Glutamatergic neuron (in vitro differentiated cells): ENCODE measurements at places on chromosomes 13 and 19. TPM values are rescaled to one million over a fixed set of nuclear protein-coding genes. Genes with fewer than 3 reads are reported as not detected.

DNA sequence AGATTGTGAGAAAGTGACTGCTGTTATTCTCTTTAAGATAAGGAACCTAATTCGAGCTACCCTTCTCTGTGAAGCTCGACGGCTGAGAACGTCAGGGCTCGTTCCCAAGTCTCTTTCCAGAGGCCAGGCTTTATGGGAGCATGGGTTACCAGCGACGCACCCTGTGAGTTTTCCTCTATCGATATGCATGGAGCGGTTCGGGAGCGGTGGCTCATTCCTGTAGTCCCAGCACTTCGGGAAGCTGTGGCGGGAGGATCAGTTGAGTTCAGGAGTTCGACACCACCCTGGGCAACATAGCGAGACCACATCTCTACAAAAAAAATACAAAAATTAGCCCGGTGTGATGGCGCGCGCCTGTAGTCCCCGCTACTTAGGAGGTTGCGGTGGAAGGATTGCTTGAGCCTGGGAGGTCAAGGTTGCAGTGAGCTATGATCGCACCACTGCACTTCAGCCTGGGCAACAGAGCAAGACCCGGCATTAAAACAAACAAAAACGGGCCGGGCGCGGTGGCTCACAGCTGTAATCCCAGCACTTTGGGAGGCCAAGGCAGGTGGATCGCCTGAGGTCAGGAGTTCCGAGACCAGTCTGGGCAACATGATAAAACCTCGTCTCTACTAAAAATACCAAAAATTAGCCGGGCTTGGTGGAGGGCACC, 681 bp upstream of the ZNF606 start:
- DNase-seq: no peak

DNA sequence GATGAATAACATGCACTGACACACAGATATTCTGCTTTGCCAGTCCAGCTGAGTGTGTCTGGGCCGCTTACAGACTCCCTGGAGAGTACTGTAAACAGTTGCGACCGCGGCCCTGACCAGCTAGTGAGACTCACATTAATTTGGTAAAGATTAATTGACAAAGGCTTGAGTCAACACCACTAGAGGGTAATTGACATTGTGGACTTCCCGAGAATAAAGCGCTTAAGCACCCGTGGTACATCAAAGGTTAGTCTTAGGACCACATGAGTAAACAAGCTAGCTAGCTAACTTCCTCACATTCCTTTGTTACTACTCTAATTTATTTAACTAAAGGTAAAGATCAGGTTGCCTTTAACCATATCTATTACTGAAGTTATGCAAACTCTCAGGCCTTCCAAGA, 624.4 kb upstream of the ARGLU1 start:
- DNase-seq: no peak

The TPTE2 gene
- not detected for total RNA-seq

- DNase-seq: no peak
Measured at GRCh38 chr19:23558541-23558940, 128.5 kb downstream of the ZNF675 start.

The ZNF43 gene
- total RNA-seq: 55.1 TPM

DNA sequence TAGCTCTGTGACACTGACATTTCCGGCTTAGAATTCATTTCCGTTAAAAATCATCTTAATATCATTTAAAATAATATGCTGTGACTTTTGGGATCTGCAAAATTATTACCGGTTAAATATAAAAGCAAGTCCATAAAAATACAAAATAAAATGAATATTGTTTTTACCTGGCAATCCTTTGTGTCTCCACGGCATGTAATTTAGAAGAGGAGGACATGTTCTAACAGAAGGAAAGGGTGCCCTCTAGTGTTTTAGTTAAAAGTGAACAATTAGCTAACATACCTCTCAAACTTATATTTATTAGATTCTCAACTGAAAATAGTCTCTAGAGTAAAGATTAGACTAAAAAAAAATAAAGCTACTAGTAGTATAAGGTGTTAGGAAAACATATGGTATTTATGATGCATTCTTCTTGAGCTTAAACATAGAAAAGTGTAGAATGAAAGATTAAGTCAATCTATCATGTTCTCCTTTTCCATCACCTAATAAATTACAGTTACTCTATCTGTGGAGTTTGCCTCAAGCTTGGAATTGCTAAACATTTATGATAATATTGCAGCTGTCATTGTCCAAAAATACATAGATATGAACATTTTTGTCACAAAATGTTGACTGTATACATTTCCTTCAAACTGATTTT, 676.7 kb upstream of the SPRY2 start:
- no peak for DNase-seq

DNA sequence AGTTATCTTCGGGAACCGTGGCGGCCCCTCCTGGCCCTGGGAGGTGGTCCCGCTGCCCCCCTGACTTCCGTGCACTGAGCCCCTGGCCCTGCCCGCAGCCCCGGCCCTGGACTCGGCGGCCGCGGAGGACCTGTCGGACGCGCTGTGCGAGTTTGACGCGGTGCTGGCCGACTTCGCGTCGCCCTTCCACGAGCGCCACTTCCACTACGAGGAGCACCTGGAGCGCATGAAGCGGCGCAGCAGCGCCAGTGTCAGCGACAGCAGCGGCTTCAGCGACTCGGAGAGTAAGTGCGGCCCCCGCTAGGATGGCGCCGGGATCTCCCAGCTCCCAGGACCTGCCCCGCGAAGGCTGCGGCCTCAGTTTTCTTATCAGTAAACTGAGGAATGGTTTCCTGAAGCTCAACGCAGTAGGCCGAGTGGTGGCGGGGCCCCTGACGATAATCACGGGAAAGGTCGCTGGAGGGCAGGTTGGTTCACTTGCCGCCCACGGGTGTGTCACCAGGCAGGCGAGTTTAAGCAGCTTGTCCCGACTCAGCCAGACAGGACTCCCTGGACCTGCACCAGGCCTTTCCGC, 924 bp downstream of the RGCC start:
- peak; percentile 33 for DNase-seq

DNA sequence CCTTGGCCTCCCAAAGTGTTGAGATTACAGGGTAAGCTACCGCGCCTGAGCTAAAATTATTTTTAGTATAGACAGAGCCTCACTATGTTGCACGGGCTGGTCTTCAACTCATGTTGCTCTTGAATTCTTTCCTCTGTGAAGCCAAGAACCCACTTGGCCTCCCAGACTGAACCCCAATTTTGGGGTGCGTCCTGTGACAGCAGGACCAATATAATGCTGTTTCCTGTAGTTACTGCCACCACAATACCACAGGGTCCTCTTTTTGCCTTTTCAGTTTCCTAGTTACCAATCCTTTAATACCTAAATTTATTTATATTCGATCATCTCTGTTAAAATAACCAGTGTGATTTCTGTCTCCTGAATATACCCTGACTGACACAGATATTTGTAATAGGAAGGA, 32.9 kb downstream of the TSKS start:
- no peak for DNase-seq

DNA sequence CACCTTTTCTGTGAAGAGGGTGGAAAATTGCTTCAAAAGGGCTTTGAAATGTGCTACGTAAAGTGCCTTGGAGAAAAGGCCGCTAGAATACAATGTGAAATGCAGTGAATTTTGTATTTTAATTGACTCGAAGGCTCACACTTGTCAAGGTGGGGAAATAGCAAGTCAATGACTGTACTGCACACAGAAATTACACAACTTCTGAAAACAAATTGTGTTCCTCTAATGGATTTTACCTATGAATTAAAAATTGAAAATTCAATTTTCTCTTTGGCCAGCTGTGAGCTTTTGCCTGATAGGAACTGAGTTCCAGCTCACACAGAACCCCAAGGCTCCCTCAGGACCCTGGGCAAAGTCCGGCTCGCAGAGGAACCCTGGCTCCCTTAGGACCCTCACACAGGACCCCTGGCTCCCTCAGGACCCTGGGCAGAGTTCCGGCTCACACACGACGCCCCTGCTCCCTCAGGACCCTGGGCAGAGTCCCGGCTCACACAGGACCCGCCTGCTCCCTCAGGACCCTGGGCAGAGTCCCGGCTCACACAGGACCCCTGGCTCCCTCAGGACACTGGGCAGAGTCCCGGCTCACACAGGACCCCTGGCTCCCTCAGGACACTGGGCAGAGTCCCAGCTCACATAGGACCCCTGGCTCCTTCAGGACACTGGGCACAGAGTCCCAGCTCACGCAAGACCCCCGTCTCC, 324.9 kb downstream of the UQCRFS1 start:
- no peak for DNase-seq

DNA sequence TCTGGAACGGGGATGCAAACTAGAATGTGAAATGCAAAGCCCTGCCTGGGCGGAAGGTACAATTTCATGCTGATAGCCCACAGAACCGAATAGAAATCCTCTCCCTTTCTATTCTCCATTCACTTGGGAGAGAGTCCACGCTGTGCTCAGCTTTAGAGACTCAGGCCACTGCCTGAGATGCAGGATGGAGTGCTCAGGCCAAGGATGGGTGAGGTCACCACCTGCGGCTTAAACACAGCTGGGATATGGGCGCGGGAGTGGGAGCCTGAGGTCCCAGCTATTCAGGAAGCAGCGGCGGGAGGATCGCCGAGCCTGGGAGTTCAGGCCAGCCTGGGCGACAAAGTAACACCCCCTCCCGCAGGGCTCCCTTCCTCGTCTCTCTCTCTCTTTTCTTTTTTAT, 446 bp upstream of the ZNF83 start:
- peak; percentile 45 for DNase-seq

DNA sequence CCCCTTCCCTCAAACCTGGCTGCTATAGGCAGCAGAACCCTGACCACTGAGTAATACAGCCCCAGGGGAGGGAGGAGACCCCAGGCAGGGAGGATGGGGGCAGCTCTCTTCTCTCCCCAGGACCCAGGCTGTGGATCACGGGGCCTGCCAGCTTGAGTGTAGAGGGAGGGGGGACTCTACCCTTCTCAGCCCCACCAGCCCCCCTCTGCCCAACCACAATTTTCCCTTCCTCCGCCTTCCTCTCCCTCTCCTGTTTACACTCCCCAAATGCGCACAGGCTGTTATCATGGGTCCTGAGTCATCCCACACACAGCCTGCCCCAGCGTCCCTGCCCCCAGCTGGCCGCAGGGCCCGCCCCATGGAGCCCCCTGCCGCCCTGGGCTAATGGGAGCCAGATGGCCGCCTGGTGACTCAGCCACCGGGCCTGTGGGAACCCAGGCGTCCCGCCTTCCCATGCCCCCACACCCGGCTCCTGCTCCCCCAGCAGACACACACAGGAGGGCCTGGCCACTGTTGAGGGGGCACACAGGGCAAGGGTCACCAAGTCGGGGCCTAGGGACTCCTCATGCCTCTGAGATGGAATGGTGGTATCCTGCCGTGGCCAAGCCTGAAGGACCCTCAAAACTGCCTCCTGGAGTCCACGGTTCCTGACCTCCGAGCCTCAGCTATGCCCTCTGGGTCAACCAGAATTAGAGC, 13.6 kb downstream of the CCDC97 start:
- DNase-seq: peak; percentile 67

The ERICH6B gene
- total RNA-seq: not detected

- no peak for DNase-seq
Measured at GRCh38 chr19:29560313-29561075, 34.7 kb downstream of the VSTM2B start.

DNA sequence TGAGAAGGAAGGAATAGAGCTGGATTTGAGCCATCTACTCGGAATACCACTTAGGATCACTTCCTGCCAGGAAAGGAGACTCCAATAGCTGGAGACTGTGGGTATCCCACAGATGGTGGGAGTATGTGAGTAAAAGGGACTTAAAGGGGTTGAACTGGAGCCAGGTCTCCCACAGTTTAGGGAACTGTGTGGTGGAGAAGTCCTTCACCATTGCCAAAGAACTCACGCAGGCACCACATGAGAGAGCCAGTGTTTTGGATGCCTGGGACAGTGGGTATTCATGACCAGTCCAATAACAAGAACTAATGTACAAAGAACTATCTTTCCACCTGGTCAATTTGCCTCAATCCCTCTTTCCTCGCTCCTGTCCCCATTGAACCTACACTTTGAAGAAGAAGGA, 24.4 kb upstream of the MYCBP2 start:
- DNase-seq: no peak

DNA sequence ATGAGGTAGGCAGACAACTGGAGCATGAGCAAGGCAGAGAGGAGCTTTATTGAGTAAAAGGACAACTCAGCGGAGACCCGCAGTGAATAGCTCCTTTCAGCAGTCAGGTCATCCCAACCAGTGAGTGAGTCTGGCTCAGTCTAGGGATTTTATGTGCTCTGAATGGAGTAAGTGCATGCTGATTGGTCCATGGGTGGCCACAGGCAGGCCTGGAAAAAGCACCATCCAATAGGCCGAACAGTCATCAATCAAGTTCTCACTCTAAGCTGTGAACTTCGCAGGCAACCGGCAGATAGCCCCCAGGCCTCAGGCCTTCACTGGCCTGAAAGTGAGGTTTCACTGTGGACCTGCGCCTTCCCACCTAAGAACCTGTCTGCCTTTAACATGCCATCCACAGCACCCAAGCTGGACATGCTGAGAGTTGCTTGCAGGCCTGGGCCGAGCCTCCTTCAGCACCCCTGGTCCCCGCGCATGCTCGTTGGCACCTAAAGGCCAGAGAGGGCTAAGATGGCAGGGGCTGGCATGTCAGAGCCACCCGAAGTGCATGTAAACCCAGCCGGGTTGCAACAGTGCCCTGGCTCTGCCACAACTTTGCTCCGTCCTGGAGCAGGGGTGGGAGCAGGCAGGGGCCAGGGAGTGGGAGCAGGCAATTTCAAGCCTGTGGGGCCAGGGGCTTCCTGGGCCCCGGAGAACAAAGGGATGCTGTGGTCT, 698.7 kb downstream of the SLITRK1 start:
- DNase-seq: no peak

The PVR gene
- total RNA-seq: 14.8 TPM

The PSG5 gene
- total RNA-seq: not detected

DNA sequence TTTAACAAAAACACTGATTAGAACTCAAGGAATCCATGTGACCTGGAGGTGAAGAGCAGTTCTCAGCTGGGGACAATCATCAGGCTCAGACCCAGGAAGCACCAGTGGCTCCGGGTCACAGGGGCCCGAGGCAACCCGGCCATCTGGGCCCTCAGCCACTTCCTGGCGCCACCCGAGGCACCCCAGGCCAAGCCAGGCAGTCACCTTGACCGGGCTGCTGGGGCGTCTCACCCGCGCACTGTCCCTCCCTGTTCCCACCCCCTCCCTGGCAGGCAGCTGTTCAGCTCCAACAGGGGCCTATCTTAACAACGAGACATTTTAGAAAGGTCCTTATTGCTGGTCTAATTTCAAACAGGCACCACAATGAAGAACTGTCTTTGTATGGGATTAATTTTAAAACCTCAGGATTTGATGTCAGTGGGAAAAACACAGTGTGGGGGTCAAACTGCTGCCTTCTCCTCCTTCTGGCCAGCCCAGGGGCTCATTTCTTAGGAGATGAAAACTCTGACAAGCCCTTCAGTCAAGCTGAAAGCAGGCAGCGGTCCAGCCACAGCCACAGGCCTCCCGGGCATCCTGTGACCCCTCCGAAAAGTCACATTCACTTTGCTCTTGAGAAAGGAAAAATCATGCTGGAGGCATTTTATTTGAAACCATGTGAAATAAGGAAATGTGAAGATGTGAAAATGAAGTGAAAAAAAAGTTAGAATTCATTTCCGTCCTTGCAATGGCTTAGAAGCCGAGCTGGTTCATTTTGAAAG, 83.3 kb downstream of the KCTD15 start:
- DNase-seq: no peak
